Lower leg skin (tissue), 4 donors: ENCODE measurements at places on chromosomes 12 and 14.
A peak's percentile ranks its signal among the peaks of the same experiment; 100 is the strongest.

DNA sequence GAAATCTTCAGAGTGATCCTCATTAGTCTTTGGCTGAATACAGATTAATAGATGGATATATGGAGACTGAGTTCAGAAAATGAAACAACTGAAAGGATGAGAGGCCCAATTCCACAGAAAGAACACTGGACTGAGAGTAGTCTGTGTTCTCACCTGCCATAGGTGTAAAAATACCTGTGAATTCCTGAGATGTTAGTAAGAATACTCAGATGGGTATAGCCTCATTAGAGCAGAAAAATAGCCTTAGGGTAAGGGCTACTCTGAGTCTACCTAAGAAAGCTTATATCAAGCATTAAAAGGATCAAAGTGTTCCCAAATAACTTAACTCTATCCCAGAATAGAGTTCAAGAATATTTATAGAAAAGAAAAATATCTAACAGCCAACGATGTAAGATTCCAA, 1510.3 kb upstream of the SEL1L start:
- no peak for DNase-seq

DNA sequence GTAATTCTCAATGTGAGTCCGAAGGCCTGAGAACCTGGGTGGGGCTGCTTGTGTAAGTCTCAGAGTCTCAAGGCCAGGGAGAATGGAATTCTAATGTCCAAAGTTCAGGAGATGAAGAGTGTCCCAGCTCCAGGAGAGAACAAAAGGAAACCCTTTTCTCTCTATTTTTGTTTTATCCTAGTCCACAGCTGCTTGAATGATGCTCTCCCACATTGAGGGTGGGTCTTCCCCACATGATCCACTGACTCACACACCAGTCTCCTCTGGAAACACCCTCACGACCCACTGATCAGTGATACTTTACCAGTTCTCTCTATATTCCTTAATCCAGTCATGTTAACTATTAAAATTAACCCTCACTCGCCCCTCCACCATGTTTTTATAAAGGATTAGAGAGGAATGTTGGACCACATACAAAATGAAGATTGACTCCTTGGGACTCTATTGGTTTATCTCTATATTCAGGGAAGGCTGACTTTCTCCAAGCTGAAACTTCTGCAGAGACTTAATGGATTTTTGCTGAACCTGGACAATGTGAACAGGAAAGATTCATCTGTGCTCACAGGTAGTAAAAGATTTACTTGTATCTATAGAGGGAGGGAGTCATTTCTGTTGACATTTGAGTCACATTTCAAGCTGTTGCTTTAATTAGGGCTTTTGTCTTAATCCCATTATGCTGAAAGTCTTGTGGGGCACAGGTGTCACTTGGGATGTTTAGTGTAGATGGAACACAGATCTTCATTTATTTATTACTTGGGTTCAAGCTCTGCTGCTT, 1061.0 kb upstream of the TMEM132C start:
- DNase-seq = no peak

- no peak for DNase-seq
Measured at GRCh38 chr14:34629344-34629656, 648 bp downstream of the SNX6 start.

GRCh38 chr14:23556700-23557440, 799 bp downstream of the THTPA start:
- no peak for DNase-seq

- no peak for DNase-seq
Measured at GRCh38 chr14:94009767-94010166, 12.7 kb downstream of the CCDC197 start.

DNA sequence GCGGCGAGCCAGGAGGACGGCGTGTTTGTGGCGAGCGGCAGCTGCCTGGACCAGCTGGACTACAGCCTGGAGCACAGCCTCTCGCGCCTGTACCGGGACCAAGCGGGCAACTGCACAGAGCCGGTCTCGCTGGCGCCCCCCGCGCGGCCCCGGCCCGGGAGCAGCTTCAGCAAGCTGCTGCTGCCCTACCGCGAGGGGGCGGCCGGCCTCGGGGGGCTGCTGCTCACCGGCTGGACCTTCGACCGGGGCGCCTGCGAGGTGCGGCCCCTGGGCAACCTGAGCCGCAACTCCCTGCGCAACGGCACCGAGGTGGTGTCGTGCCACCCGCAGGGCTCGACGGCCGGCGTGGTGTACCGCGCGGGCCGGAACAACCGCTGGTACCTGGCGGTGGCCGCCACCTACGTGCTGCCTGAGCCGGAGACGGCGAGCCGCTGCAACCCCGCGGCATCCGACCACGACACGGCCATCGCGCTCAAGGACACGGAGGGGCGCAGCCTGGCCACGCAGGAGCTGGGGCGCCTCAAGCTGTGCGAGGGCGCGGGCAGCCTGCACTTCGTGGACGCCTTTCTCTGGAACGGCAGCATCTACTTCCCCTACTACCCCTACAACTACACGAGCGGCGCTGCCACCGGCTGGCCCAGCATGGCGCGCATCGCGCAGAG, 873 bp downstream of the PLXNC1 start:
- peak; percentile 81 for DNase-seq

GRCh38 chr12:81015510-81015909, 62.4 kb upstream of the ACSS3 start:
- DNase-seq = no peak

GRCh38 chr14:95222870-95223398, 65.6 kb upstream of the DICER1 start:
- no peak for DNase-seq

- no peak for DNase-seq
Measured at GRCh38 chr14:94747739-94748138, 22.2 kb downstream of the GSC start.
